Activated CD8-positive, alpha-beta memory T cell treated with anti-CD3 and anti-CD28 coated beads for 1 hour (primary cell): ENCODE measurements at places on chromosomes 7 and 10.

GRCh38 chr10:64374346-64374745, 853.1 kb downstream of the REEP3 start:
- DNase-seq: no peak

GRCh38 chr7:155837126-155837479, 24.8 kb upstream of the SHH start:
- DNase-seq: no peak

DNA sequence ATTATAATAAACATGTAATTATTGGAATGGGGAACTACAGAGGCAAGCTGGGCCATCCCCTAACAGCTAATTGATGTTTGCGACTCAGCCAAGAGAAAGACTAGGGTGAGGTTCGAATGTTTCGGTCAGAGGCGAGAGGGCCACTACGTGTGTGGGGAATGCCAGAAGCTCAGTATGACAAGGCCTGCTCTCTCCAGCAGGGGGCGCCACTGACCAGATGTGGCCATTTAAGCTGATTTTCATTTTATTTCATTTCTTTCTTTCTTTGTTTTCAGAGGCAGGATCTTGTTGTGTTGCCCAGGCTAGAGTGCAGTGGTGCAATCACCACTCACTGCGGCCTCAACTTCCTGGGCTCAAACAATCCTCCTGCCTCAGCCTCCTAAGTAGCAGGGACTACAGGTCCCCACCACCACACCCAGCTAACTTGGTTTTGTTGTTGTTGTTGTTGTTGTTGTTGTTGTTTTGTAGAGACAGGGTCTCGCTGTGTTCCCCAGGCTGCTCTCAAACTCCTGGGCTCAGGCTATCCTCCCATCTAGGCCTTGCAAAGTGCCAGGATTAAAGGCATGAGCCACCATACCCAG, 38.1 kb downstream of the TMEM130 start:
- no peak for DNase-seq

- no peak for DNase-seq
These were observed 130.7 kb upstream of the SH2B2 start for GRCh38 chr7:102155821-102156441.

- no peak for DNase-seq
These were observed 201.3 kb downstream of the JCAD start for GRCh38 chr10:29857843-29858701.
